ENCODE measurements at places on chromosomes 1 and 21.

DNA sequence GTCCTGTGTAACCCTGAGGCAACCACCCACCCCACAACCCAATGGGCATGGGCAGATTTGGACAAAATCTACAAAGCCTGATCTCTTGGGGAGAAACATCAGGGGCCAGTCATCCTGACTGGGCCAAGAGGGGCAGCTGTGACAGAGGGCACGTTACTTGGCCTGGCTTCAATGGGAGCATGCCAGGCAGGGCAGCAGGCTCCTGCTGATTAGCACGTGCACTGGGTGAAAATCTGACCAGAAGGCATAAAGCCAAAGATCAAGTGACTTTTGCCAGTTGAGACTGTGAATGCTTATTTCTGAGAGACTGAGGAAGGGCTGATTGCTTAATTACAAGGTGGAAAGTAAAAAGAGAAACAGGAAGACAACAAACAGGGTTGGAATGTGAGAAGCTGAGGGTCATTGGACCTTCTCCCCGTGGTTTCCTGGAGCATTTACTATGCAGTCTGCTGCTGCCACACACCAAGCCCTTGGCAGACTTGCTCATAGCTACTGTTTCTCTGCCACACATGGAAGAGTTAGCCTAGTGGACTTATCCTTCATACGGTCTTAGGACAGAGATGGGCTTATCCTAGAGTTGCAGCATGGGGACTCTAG lies 39.8 kb upstream of the TNR start:
- DNase-seq = no peak

- DNase-seq = no peak
These were observed 93.1 kb upstream of the TMPRSS2 start for GRCh38 chr21:41600961-41601572.

DNA sequence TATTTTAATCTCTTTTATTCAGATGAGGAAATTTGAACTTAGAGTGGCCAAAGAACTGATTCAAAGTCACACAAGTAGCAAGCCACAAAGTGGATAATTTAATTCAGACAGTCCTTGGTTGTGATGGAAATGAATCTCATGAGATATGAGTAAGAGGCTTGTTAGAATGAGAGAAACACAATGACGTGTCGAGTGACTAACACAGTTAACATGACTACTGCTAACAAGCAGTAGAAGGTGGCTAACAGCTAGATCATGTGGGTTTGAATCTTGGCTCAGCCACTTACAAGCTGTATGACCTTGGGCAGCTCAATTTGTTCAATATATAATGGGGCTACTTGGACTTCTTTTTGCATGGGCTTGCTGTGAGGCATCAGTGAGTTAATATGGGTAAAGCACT lies 104.5 kb upstream of the LMO4 start:
- no peak for DNase-seq

GRCh38 chr1:235838021-235838420 lies 28.7 kb downstream of the LYST start:
- DNase-seq = no peak

GRCh38 chr1:155300024-155300423 lies 1.2 kb downstream of the PKLR start:
- no peak for DNase-seq

Data from left renal pelvis (tissue), 4 donors.